ENCODE measurements at places on chromosomes 11 and 22. TPM values are rescaled to one million over a fixed set of nuclear protein-coding genes. Genes with fewer than 3 reads are reported as not detected.

DNA sequence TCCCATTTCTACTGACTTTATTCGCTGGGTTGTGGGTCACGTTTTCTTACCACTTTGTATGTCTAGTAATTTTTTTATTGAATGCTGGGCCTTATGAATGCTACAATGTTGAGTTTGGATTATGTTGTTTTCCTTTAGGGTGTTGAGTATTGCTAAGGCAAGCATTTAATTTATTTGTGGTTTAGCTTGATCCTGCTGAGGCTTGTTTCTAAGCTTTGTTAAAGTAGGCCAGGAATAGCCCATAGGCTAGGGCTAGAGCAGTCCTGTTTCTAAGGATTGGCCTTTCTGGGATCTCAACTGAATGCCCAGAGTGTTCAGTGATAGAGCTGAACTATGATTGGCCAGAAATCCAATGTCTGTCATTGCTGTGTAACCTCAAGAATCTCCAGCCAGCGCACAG is 56.1 kb upstream of the LDLRAD3 start:
- DNase-seq = no peak

CRYBB2 gene
- total RNA-seq = not detected

DNA sequence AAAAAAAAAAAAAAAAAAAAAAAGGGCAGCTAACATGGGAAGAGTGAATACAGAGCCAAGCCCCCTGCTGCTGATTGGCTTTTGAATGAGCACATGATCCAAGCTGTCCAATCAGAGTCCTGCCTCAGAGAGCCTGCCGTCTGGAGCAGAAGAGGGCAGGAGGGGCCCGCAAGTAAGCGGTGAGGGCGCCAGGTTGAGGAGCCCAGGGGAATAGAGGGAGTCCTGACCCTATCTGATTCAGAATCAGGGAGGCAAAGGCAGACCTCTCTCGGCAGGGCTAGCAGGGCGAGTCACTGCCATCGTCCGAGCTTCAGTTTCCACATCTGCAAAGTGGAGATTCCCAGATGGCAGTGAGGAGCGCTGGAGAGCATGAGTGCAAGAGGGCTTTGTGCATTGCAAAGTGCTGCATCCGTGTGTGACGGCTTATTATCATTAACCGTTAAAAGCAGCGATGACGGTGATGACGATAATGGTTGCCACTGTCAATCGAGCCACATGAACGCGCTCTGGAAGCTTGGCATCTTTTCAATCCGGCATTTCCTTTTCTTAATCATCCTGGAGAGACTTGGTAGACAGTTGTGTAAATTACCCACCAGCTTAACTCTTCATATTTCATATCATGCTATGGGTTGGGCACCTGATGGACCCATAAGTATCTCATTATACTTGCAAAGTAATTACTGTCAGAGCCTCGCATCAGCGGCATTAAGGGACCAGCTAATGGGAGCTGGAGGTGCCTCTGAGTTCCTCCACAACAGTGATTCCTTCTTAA is 68.6 kb upstream of the ATXN10 start:
- no peak for DNase-seq

GRCh38 chr11:66089067-66089466 is 19.0 kb downstream of the PACS1 start:
- DNase-seq = no peak

HBG1 gene
- not detected for total RNA-seq

MGAT3 gene
- 3.9 TPM for total RNA-seq

DNA sequence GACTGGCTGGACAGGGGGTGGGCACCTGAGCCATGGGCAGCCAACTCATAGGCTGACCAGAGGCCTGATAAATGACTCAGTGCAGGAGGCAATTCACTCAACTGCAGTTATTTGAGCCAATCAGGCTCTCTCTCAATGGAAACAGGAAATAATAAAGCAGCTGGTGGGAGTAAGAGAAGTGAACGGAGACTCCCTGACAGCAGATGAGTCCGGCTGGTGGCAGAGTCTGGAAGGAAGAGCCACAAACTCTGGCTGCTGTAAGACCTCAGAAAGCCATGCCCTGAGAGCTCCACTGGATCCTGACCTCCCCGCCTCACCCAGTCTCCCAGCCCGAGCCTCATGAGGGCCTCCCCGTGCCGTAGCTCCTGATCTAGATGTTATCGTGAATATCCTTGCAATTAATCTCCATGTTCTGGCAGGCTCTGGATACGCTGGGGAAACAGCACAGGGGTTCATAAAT is 69.8 kb downstream of the TRIM29 start:
- DNase-seq = no peak

MS4A6E gene
- total RNA-seq = not detected

- DNase-seq = no peak
Observed at GRCh38 chr11:129959687-129960086, 42.9 kb downstream of the PRDM10 start.

SLC16A8 gene
- not detected for total RNA-seq

- no peak for DNase-seq
Observed at GRCh38 chr11:129643031-129643721, 172.5 kb upstream of the TMEM45B start.

- DNase-seq = no peak
Observed at GRCh38 chr22:22896601-22897000, 9.0 kb downstream of the IGLL5 start.

DNA sequence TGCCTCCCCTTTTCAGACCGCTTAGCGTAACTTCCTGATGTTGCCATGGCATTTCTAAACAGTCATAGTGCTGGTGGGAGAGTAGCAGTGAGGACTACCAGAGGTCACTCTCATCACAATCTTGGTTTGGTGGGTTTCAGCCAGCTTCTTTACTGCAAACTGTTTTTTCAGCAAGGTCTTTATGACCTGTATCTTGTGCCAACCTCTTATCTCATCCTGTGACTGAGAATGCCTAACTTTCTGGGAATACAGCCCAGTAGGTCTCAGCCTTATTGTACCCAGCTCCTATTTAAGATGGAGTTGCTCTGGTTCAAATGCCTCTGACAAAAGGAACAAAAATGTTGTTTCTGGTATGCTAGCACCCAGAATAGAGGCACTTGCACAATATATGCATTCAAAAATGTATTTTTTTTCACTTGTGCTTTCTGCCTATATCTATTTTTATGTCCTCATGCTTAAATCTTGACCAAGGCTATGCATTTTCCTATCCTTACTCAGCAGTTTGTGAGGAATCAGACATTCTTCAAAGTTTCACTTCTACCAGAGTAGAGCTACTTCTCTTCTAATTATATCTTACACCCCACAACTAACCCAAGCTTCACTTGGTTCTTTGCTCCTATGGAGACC is 16.1 kb upstream of the OR51M1 start:
- DNase-seq = no peak

- no peak for DNase-seq
Observed at GRCh38 chr11:86211619-86212018, 32.9 kb upstream of the EED start.

GRCh38 chr11:108635106-108635505 is 29.8 kb upstream of the DDX10 start:
- no peak for DNase-seq

DNA sequence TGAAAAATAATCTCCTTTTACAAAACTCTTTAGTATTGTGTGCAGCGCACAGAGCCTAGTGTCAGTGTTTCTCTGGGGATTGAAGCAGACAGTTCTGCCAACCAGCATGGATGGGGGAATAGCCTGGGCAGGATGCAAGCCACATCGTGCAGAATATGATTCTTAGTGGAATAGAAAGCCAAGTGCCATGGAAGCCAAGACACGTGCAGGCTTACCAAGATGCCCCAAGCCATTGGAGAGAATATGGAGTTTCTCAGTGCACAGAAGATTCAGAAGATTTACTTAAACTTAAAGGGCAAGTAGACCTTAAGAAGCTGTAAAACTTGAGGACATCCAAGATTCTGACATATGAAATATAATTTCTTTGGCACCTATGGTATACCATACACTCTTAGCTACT is 917.6 kb downstream of the NTM start:
- no peak for DNase-seq

DNA sequence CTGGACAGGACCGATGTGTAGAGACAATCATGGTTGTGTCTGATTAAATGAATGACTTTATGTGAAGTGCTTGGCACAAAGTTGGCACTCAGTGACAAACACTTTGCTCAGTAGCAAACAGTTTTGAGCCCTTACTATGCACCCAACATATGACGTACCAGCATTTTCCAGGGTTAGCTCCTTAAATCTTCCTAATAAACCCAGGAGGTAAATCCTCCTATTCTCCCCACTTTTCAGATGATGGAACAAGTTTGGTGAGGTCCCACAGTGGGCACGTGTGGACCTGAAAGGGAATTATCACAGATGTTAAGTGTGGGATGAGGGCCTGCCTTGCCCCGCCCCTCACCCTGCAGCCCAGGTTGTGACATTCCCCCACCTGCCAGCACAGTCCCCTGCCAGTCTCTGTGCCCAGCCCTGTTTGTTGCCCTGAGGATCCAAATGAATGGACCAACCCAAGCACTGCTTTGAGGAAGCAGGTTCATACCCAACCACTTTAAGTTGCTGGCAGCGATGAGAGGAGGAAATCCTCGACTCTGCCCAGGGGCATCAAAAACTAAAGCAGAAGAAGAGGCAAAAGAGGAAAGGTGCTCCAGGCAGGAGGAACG is 6.6 kb upstream of the CARD10 start:
- DNase-seq = no peak

DNA sequence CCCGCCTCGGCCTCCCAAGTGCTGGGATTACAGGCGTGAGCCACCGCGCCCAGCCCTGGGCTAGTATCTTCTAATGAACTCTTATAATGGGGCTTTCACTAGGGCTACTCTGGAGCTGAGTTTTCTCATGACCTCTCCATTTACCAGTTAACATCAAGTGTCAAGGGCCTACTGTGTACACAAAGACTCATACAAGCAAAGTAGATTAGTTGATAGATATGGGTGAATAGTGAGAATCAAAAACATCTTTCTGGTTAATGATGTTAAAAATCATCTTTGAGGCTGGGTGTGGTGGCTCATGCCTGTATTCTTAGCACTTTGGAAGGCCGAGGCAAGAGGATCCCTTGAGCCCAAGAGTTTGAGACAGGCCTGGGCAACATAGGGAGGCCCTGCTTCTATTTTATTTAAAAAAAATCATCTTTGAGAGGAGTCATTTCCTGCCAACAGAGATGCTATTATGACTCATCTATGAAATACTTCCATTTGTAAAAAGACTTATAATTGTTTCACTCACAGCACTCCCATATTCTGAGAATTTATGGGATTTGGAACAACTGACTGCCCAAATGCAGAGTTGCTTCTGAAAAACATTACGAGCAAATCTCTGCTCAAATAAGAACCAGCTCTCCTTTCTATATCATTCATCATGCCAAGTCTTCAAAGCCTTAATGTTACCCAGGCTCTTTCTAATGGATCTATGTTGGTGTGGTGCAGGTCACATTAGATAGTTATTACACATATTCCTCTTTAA is 57.0 kb downstream of the GDPD4 start:
- DNase-seq = no peak

WT1 gene
- 2.3 TPM for total RNA-seq

DNA sequence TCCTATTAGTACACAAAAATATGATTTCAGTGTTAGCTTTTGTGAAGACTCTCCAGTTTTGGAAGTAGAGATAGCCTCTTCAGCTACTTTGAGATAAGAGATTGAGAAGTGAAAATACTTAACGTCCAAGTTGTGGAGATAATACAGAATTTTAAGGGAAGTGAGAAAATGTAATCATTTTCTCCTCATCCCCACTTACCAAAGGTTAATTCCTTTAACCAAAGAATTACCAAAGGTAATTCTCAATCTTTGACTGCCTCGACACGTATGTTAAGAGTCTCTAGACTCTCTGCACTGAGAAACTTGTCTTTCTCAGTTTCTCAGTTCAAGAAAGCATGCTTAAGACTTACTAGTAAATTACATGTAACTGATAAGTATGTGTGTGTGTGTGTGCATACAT is 15.3 kb downstream of the C11orf54 start:
- DNase-seq = no peak

All from Right ventricle myocardium superior (tissue), 1 donor.